Activated T-cell treated with anti-CD3 and anti-CD28 coated beads, Interleukin-2, amount 50 U/mL, for 24 hours (primary cell): ENCODE measurements at places on chromosomes 1 and 21.

DNA sequence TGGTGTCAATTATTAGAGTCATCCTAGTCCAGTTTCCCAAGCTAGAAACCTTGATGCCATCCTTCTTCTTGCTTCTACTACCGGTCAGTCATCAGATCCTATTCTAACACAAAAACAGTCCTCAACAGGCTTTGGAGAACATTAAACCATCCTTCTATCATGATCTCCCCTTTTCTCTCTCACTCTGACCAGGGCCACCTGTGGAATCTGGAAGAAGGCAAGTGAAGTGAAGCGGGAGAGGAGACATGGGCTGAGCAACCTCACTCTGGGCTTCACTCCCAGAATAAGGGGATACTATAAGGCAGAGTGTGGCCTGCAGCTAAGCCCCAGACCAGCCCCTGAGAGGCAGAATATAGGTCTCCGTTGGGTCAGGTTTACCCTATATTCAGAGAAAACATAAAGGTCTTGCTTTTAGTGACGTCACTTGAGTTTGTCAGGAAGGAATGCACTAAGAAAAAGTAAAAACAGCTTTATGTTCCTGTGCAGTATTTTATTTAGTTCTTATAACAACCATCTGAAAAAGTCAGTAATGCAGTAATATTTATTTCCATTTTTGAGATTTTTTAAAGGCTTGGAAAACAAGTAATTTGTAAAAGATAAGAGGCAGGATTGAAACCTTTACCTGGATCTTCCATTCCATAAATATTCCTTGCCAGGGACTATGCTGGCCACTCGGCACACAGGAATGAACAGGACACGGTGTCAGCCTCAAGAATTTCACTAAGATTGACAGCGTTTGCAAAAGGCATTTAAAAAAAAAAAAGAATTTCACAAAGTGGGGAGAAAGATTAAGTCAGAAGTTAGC is 61.3 kb downstream of the NFASC start:
- DNase-seq = no peak

DNA sequence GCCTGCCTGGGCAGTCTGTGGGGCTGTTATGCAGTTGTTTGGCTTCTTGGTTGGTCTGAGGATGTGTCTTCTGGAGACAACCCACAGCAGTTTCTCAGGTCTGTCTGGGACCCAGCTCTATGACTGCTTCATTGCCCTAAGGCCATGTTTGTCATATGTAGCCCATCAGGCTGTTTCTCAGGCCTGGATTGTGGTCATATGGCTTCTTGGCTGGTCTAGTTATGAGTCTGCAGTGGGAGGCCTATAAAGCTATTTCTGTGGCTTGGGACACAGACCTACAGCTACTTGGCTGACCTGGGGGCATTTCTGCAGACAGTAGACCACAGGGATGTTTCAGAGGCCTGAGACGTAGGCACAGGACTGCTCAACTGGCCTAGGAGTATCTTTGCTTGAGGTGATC is 41.5 kb downstream of the CHIA start:
- no peak for DNase-seq

GRCh38 chr1:87204441-87204840 is 124.2 kb upstream of the LMO4 start:
- DNase-seq = no peak

GRCh38 chr1:180156201-180156600 is 1.5 kb downstream of the QSOX1 start:
- DNase-seq = no peak
